Esophagus squamous epithelium (tissue), 5 donors: ENCODE measurements at places on chromosomes 11 and 22.

DNA sequence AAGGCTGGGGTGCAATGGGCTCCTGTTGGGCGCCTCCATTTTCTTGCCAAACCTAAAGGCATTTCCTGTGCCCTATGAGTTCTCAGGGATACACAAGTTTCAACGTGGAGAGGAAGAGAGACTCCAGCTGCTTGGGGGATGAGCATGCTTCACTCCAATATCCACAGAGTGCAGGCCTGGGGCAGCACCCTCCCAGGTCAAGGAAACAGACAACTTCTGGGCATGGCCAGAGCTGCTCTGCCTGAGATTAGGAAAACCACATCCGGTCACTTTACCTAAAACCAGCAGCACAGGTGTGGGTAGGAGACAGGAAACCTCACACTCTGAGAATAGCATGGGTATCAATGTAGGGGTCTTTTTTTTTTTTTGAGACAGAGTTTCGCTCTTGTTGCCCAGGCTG is 28.7 kb downstream of the TMEM184B start:
- DNase-seq: no peak

- DNase-seq: no peak
Measured at GRCh38 chr11:16361108-16361865, 4.9 kb upstream of the SOX6 start.

- no peak for DNase-seq
Measured at GRCh38 chr22:41766476-41766875, 34.0 kb upstream of the CCDC134 start.

- DNase-seq: no peak
Measured at GRCh38 chr11:22670830-22671229, 4.4 kb downstream of the GAS2 start.

- no peak for DNase-seq
Measured at GRCh38 chr11:130913268-130913667, 3.0 kb downstream of the SNX19 start.

GRCh38 chr11:117668321-117668751 is 128.7 kb downstream of the DSCAML1 start:
- DNase-seq: no peak

- no peak for DNase-seq
Measured at GRCh38 chr22:48677168-48677520, 1150.5 kb downstream of the BRD1 start.

DNA sequence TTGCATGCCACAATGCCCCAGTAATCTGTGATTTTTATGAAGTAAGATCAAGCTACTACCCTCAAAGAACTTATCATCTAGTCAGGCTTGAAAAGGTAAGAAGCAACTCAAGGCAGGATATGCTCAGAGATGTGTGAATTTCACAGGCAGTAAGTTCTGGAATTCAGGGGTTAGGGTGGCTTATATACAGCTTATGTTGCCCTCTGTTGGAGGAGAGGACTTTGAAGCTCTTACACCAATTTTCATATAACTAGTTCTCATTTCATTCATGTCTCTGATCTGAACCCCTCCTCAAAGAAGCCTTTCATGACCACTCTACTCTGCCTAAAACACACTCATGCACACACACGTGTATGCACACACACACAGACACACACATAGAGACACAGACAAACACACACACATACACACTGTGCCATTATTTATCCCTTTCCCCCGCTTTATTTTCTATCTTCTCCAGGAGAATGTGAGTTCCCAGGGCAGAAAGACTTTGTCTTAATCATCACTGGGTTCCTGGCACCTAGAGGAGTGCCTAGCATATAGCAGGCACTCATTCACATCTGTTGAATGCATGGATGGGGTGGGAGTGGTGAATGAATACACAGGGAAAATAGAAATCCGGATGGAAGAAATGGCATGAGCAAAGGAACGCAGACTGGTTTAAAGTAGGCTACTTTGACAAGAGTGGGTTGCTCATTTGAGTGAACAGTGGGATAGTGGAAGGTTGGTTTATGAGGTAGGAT is 220.7 kb upstream of the ZBED5 start:
- DNase-seq: no peak

DNA sequence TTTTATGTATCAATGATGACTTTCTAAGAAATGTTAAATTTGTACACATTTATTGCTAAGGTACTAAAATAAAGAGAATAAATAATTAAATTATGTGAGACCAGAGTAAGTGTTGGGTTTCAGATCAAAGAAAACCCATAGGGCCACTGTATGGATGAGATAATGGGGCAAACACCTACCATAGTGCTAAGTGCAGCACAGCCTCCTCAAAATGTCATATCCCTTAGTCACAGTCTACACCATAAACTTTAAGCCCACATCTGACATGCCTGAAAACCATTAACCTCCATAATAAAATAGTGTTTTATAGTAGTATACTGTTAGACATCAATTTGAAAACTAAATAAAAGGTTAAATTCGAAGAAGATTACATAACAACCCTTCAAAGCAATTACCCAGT is 37.5 kb downstream of the SESN3 start:
- no peak for DNase-seq

- no peak for DNase-seq
Measured at GRCh38 chr22:38129021-38129420, 18.5 kb upstream of the BAIAP2L2 start.

DNA sequence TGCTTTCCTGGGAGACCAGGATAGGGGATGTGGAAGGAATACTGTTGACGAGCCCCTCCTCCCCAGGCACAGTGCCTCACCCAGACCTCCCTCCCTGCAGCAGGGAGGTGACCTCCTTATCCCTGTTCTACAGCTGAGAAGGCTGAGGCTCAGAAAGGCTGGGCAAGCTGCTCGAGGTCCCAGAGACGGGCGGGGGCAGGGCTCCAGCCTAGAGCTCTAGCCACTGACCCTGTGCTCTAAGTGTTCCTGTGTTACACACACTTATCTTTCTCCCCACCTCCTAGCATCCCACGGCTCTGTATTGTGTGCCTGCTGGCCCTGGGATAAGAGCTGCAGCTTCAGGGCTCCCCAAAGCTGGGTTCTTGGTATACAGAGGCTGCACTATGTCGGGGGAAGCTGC is 7.9 kb downstream of the CCDC134 start:
- DNase-seq: no peak

GRCh38 chr11:27234043-27234668 is 128.9 kb downstream of the CCDC34 start:
- DNase-seq: no peak

- no peak for DNase-seq
Measured at GRCh38 chr11:112404112-112404511, 143.5 kb upstream of the PLET1 start.

DNA sequence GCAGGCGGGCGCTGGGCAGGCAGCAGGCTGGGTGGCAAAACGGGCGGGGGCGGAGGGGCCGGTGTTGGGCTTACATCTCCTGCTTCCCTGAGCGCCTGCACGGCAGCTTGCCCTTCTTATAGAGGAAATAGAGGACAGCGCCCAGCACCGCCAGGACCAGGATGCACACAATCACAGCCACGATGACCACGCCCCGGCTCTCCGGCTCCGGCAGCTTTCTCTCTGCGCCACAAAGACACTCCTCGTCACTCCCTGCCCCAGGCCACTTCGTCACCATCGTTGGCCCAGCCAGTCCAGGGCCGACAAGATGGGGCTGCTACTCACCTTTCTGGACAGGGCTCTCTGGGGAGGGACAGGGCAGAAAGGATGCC is 6.3 kb downstream of the MCAM start:
- no peak for DNase-seq

- DNase-seq: no peak
Measured at GRCh38 chr11:114447444-114447843, 8.2 kb downstream of the REXO2 start.

DNA sequence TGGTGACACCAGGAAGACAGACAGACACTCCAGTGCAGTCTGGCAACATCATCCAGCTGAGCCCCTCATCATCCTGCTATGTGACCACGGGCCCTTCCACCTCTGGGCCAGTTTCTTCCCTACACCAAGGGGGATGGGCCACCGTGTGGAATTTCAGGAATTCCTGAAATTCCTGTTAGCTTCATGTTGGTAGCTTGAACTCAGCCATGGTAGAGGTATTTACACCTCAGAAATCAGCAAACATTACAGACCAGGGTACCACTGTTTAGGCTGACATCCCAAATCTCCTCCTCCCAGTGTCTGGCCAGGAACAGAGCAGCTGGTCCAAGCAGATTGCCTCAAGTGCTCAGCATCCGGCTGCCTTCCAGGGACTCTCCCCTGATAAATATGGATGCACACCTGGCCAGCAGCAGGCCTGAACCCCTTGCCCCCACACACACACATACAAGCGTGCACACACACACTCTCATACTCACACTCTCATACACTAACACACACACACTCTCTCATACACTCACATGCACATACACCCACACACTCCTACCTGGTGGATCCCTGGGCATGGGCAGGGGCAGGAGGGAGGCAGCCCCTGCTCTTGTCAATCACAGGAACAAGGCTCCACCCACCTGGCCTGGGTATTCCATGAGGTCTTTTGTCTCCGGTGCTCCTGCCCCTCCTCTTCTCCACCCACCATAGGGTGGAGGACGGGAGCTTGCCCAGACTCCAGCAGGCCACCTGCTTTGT is 85.2 kb downstream of the BUD13 start:
- no peak for DNase-seq

GRCh38 chr11:44883277-44883676 is 67.4 kb downstream of the TP53I11 start:
- no peak for DNase-seq

GRCh38 chr11:44306052-44306917 is 3.7 kb downstream of the ALX4 start:
- no peak for DNase-seq

- no peak for DNase-seq
Measured at GRCh38 chr11:20824773-20825172, 155.4 kb downstream of the NELL1 start.

GRCh38 chr11:43135966-43136534 is 175.7 kb upstream of the API5 start:
- no peak for DNase-seq

DNA sequence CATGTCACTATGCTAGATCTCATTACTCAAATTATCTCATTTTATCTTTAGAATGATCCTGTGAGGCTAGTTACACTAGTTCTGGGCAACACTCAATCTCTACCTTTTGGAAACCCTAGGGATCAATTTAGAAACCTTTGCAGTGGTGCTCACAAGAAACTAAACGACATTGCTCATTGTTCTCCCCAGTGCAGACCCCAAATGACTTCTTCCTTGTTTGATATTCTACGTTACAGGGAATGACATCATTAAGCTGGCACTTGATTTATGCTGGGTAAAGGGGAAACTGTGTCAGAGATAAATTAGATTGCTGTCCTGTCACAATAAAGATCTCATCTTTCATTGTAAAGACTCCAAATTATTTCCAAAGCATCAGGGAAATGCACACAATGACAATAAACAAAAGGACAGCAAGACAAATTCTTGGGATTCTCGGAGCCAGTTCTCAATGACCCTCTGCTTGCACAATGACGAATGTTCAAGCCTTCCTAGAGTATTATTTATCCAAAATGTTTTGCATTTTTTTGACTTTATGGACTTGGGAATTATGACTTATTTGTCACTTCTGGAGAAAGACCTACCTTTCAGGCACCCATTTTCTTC is 1121.8 kb upstream of the TENM4 start:
- DNase-seq: no peak

GRCh38 chr11:44565211-44565952 is at the start of gene CD82:
Gene CD82, plus strand, starts transcription at chr11:44565663. Its CDS starts 29,000 bp downstream, at chr11:44594663.
- peak; percentile 97 for DNase-seq

- DNase-seq: no peak
Measured at GRCh38 chr22:36727927-36728488, 24.5 kb upstream of the CACNG2 start.

DNA sequence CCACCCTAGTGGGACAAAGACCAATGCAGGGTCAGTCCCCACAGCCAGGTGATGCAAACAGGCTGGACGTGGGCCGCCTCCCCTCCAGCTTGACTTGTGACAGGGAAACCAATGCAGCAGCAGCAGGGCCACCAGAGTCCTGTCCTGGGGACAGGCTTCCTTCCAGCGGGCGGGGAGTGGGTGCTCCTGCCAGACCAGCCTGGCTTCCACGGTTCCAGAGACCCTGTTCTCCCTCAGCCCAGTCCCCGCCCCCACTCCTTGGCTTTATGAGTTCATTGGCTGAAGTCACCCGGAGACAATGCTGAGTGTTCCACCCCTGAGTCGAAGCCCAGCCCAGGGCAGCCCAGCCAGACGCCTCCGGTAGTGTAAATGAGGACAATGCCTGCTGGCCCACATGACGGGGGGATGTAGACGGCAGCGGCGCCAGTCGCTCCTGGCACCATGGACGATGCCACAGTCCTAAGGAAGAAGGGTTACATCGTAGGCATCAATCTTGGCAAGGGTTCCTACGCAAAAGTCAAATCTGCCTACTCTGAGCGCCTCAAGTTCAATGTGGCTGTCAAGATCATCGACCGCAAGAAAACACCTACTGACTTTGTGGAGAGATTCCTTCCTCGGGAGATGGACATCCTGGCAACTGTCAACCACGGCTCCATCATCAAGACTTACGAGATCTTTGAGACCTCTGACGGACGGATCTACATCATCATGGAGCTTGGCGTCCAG is at the start of gene TSSK2:
TSS of gene TSSK2 (plus strand) at position 350 of the 726 bp plus-strand sequence. CDS start at position 442, 92 bp downstream.
- DNase-seq: no peak

DNA sequence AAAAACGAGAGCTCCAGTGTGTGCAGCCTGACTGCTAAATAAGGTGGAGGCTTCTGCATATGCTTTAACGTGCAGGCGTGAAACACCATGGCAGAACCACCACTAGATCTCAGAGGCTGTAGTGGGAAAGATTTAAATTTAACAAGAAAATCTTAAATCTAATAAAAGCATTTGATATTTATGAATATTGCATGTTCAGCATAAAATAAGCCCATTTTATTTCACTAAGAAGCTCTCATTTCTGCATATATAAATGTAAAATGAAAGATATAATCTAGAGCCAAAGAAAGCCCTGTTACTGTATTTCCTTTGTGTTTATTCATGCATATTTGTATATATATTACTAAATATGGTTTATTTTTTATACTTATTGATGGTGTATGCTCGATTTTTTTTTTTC is 188.3 kb downstream of the DDX10 start:
- no peak for DNase-seq

DNA sequence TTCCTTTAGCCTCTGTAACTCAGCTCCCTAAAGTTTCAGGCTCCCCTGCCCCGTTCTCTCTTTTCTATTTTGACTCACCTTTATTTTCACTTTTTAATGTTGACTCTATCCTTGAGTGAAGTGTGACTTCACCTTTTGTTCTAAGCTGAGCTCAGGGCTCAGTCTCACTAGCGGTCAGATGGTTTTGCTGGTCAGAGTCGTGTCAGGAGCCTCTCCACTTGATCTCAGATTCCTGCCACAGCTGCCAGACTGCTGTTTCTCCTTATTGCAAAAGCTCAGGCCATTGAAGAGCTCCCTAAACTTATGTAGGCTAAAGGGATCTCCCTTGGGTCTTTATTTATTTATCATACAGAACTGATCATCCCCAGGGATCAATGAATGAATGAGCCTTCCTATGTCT is 13.7 kb upstream of the POU2AF2 start:
- DNase-seq: no peak
